ENCODE measurements at places on chromosomes 6 and 20.

- no peak for DNase-seq
Observed at GRCh38 chr20:41268917-41269652, 48.4 kb downstream of the ZHX3 start.

- no peak for DNase-seq
Observed at GRCh38 chr20:53550280-53551187, 43.1 kb downstream of the ZNF217 start.

DNA sequence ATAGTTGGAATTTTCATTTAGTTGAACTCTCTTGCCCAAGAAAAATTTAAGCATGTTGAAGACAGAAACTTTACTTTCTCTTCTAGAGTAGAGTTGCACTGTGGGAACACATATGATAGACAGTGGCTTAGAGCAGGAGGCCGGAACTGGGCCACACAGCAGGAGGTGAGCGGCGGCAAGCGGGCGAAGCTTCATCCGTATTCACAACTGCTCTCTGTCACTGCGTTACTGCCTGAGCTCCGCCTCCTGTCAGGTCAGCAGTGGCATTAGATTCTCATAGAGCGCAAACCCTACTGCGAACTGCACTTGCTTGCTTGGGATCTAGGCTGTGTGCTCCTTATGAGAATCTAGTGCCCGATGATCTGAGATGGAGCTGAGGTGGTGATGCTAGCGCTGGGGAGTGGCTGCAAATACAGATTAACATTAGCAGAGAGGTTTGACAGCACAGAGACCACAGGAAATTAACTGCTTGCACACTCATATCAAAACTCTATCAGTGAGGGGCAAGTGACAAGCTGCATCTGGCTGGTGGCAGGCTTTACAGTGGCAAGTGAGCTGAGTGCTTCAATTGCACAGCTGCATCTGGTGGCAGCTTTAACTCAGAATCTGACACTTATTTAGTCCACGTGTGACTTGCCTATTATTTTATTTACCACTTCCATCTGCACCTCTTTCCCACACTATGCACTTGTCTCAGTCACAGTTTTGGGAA, 174.9 kb upstream of the C6orf118 start:
- no peak for DNase-seq

DNA sequence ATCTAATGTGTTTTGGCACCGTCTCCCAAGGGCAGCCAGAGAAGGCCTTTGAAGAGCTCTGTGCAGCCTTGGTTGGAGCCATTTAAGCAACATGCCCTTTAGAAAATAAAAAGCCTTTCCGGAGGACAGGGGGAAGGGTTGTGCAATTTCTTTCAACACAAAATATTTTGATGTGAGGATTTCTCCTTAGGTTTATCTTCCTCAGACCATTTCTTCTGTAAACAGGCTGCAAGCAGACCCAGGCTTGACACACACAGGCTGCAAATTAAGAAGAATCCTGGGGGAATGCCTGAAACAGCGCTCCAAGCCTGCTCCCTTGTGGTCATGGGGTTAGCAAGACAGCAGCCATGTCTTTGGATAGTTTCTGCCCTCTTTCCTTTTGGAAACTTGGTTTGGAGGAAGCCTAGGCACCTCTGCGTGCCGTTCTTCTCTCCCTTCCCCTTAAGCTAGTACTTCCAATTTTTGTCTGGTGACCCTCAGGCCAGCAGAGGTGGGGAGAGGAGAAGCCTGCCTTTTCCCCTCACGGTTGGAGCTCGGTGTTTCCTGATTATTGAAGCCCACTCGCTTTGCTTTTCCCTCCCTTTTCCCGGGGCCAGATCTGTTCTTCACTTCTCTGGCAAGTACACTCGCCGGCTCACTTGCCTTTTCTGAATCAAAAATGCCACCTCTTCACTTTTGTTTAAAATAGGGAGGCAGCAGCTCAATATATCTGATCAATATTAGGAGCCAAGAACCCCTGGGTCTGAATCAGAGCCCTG, 39.6 kb upstream of the NOX3 start:
- DNase-seq: no peak

Data from caudate nucleus (tissue), 63 donors.